ENCODE measurements at places on chromosomes 1 and 21.

GRCh38 chr1:217048104-217048707 lies 325.0 kb upstream of the ESRRG start:
- no peak for DNase-seq

- no peak for DNase-seq
Observed at GRCh38 chr1:216032284-216032683, 391.0 kb downstream of the USH2A start.

DNA sequence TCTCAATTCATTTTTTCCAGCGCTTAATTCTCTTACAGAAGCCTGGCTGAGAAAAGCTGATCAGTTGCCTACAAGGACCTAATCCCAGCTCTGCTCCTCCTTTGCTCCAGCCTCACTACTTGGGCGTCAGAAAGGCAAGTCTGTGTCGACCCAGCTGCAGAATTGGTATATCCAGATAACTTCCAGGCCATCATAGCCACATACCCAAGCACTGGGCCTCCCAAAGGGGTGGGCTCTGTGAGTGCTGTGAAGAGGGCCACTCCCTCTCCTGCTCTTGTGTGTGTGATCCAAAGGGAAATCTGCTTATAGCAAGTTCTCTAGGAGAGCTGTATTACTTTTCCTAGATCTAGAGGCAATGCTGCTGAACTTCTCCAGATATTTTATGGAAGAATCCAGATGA lies 18.1 kb downstream of the LMOD1 start:
- DNase-seq, result no peak

DNA sequence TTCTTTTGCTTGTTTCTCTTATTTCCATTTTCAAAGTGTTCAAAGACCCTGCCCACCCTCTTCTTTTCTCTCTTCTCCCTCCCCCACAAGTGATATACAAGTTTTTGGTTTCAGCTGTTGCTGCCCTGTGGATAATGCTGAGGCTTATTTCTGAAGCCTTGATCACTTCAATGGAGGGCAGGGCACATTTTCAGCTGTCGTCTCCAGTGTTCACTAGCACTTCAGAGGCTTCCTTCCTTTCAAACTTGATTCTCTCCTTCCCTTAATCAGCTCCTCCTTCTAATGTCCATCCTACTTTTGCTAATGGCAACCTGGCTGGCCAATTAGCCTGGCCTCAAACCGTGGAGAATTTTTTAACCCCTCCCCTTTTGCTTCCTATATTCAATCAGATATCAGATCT lies 435.7 kb upstream of the RUNX1 start:
- DNase-seq, result no peak

GRCh38 chr1:1164361-1164700 lies 9.3 kb upstream of the TTLL10 start:
- DNase-seq, result no peak

DNA sequence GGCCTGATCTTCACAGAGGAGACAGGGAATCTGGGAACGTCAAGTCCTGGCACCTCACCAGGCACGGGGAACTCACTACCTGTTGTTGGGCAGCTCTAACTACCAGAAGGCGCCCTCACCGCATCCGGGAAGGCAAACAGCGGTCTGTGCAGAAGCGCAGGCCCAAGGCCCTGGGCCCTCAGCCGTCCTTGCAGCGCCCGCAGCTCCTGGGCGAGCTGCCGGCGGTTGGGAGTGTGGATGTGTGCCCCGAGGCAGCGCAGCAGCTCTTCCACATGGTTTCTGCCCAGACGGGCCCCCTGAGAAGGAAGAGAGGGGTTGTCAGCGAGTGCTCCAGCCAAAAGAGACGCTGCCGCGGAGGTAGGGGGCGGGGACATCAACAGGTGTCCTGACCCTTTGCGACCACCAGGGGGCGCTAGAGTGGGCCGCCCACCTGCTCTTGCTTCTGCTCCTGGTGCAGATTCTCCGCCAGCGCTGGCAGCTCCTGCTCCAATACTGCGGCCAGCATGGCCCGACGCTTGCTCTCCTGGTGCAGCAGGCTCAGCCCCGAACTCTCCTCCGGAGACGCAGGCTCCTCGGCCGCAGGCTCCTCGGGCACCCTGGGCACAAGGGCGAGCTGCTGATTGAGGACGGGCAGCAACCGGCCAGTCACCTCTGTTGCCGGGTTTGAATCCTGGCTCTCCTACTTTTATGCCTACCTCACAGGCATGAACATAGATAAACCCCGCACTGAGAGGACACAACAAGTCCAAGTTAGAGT lies 9.3 kb downstream of the MAP3K6 start:
- no peak for DNase-seq

DNA sequence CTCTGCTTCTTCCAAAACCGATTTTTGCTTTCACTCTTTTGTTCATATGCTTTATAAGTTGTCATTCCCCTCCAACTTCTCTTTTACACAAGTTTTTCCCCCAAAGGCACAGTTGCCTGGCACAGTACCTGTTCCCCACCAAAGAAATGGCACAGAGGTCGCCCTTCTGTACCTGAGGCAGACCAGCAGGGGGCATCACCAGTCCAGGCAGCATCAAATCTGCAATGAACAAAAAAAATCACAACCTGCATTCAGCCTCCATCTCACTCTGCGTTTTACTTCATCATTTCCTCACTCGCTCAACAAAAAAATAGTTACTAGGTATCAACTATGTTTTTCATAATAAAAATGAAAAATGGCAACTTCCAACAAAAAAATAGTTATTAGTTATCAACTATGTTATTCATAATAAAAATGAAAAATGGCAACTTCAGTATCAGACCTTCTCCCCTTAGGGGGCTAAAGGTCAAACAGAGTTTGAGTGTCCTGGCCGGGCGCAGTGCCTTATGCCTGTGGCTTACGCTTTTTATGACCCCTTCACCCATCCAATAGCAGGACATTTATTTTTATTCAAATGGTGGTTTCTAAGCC lies 4.1 kb downstream of the EIF2D start:
- no peak for DNase-seq

All from retinal pigment epithelial cell (primary cell).